Stimulated activated naive CD4-positive, alpha-beta T cell treated with Interleukin-2 at 50 U/mL for 16 hours (primary cell): ENCODE measurements at places on chromosomes 7 and 10.

- DNase-seq: no peak
Measured at GRCh38 chr7:68980011-68980410, 618.3 kb upstream of the AUTS2 start.

GRCh38 chr7:36366005-36366717 lies 23.5 kb upstream of the ANLN start:
- no peak for DNase-seq

DNA sequence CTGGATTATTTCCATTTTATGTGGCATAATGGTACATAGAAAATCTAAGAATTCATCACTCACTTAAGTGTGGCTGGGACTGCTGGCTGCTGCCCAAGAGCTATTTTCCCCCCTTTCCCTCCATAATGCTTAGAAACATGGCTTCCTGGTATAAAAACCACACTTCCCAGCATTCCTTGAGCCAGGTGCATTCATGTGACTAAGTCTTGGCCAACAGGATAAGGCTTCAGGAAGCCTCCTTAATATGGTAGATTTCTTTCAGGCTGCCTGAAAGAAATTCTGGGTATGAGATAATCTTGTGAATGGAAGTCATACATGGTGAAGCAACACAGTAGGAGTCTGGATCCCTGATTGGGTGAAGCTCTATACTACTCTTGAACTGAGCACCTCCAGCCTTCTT lies 178.0 kb downstream of the JAZF1 start:
- no peak for DNase-seq

GRCh38 chr10:6255548-6256061 lies 52.9 kb downstream of the PFKFB3 start:
- DNase-seq: no peak

DNA sequence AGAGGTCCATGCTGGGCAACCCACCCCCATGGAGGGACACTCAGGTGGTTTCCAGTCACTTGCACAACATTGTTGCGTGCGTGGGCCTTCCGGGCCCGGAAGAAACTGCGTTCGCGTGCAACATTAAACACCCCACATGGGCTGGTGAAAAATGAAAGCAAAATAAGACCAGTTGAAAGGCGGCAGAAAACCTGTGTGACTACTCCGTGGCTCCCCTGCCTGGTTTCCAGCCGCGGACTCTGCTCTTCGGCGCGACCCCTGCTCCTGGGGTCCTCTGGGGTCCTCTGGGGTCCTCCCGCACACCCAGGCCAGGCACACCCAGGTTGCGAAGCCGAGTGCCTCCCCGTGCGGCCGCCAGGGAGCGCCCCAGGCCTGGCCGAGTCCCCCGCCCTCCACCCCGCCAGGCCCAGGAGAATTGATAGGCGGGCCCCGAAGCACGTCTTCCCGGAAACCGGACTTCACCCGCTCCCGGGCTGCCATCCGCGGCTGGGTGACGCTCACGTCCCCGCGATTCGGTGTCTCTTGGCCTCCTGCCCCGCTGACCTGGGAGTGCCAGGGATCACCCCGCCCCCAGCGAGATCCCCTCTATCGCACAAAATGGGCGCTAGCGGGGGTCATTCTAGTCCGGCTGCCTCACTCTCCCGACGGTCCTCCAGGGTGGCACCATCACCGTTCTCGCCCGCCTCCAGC lies 1.9 kb upstream of the SH2D4B start:
- DNase-seq: peak; percentile 65

- no peak for DNase-seq
Measured at GRCh38 chr7:90834771-90835170, 238.7 kb downstream of the CDK14 start.

GRCh38 chr7:156029460-156030007 lies 217.3 kb upstream of the SHH start:
- no peak for DNase-seq

GRCh38 chr10:105068497-105068896 lies 427.4 kb downstream of the SORCS3 start:
- DNase-seq: no peak

DNA sequence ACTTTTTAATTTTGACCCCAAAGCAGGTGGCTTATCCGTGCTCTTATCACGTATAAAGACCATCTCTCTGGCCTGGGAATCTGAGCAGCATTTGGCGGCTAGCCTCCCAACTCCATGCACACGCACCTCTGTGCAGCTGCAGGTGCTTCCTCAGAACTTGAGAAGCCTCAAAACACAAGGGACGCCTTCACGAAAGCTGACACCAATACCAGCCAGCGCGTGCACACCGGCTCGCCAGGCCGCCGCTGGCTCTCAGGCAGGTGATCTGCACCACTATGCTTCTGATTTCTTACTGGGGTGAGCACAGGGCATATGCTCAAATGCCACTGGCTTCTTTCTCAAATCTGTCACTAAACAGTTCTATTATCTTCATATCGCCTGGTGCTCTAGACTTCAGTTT lies 145.0 kb downstream of the PARD3 start:
- no peak for DNase-seq

- DNase-seq: no peak
Measured at GRCh38 chr10:94194256-94194655, 168.5 kb downstream of the NOC3L start.

- no peak for DNase-seq
Measured at GRCh38 chr10:86931872-86932271, 25.5 kb downstream of the MMRN2 start.

DNA sequence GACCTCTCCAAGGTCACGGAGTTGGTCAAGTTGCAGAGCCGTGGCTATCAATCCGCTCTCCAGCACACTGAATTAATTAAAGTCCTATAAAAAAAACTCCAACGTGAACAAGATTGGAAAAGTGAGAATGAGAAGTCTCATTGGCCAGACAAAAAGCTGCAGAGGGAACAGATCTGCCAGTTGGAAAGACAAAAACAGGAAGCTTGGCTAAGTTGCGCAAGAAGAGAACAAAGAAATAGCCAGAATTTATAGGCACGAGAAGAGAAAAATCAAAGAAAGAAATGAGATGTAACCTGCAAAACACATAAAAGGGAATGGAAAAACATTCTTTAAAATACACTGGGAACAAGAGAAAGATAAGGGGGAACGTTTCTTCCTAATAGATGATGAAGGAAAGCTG lies 45.7 kb upstream of the CRTAC1 start:
- DNase-seq: no peak
